ENCODE measurements at places on chromosomes 3 and 15.

GRCh38 chr15:38073178-38073946 is 138.9 kb downstream of the TMCO5A start:
- no peak for DNase-seq

DNA sequence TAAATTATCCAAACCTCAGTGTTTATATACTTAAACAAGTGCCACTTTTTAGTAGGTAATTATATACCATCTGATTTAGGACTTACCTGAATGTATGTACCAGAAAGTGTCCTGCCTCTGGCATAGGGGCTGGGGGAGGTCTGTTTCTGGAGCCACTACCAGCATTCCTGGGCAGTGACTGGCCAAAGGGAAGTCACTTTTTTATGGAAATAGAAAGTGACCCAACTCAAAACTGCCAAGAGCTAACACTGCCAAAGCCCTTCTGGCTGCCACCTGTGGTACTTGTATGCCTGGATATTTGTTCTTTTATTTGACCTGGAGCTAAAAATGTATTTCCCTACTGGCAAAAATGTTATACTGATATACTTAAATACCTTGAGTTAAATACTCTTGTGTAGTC is 42.7 kb downstream of the ESYT3 start:
- no peak for DNase-seq

- DNase-seq = no peak
These were observed 6.3 kb downstream of the EOMES start for GRCh38 chr3:27715863-27716262.

DNA sequence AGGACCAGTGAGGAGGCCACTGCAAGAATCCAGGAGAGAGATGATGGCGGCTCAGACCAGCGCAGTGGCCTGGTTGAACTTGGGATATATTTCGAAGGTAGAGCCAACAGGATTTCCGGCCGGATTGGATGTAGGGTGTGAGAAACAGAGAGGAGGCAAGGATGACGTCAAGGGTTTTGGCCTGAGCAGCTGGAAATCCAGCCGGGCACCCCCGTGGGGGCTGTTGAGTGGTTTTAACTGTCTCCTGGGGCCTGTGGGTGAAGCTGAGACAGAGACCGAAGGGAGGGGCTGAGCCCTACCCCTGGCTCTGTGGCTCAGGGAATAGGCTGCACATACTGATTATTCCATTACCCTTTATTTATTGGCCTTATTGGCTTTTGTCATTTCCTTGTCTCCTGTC is 45.7 kb downstream of the EXOG start:
- DNase-seq = no peak

GRCh38 chr3:172461530-172462138 is 13.4 kb upstream of the GHSR start:
- DNase-seq = peak; percentile 43

- no peak for DNase-seq
These were observed 116.0 kb upstream of the GALNT15 start for GRCh38 chr3:16058521-16058920.

- no peak for DNase-seq
These were observed 23.4 kb downstream of the PXK start for GRCh38 chr3:58356054-58356453.

Data from CD8-positive, alpha-beta T cell (primary cell).